Kidney capillary endothelial cell (primary cell): ENCODE measurements at places on chromosomes 4 and X.

DNA sequence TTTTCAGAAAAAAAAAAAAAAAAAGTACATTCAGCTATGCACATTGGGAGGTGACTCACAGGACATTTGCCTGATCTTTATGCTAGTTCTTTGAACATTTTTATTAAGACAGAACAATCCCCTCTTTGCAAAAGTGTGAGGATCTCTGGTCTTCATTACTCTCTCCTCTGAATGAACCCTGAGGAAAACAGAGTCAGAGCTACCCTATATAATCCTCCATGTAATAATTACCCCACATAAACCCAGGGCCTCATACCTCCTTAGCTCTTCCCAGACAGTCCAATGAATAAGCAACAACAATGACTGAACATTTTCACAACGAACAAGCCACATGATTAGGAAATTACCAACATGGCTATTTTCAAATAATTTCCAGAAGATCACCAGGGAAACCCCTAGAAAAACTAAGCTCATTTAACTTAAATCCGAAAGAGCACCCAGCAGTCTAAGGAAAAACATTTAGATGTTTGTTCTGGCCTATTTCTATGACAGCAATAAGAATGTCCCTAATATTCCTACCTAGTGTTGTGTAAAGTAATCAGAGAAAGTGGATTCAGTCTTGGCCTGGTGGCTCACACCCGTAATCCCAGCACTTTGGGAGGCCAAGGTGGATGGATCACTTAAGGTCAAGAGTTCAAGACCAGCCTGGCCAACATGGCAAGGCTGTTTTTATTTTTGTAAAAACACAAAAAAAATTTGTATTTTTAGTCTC lies 37.8 kb downstream of the TBC1D9 start:
- DNase-seq: peak; percentile 63

DNA sequence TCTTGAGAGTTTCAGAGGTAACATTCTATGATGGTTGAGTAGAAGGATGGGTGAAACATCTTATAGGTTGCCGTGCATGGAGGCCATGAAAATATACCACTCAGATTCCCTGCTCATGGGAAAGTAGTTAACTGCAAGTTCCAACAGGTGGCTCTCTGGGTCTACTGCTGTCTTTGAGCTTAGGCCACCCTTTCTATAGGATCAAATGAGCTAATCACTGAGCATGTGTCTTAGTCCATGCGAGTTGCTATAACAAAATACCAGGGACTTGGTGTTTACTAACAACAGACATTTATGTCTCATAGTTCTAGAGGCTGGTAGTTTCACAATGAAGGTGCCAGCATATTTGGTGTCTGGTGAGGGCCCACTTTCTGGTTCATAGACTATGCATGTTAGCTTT lies 144.8 kb upstream of the UNC5C start:
- peak; percentile 4 for DNase-seq

GRCh38 chrX:134641346-134641745 lies 16.9 kb downstream of the PLAC1 start:
- DNase-seq: no peak

- peak; percentile 18 for DNase-seq
Observed at GRCh38 chrX:69503782-69504625, at the start of gene NALF2. NALF2 (plus strand) TSS chrX:69504326; CDS start chrX:69505283, 957 bp downstream.

GRCh38 chrX:99301990-99302389 lies 1108.1 kb downstream of the PCDH19 start:
- DNase-seq: peak; percentile 1

- peak; percentile 64 for DNase-seq
Observed at GRCh38 chr4:76758290-76758882, 139.6 kb downstream of the SOWAHB start.

- no peak for DNase-seq
Observed at GRCh38 chrX:132373610-132374009, 115.2 kb downstream of the MBNL3 start.

GRCh38 chr4:22202975-22203710 lies 254.6 kb upstream of the KCNIP4 start:
- DNase-seq: no peak

- no peak for DNase-seq
Observed at GRCh38 chrX:108323751-108324150, 114.5 kb downstream of the COL4A6 start.

DNA sequence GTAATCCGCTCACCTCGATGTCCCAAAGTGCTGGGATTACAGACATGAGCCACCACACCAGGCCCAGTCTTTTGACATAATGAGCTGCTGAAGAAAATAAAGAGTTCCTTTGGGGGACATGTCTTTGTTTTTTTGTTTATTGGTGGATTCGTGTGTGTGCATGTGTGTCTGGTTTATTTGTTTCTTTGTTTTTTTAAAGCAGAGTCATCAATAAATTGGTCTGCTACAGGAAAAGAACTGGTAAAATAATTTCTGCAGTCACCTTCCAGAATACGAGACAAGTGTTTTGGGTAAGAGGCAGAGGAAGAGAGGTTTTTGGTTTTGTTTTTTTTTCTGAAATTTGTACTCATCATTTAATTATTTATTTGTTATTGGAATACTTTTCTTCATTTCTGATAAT lies 51.5 kb upstream of the PPP3CA start:
- no peak for DNase-seq

DNA sequence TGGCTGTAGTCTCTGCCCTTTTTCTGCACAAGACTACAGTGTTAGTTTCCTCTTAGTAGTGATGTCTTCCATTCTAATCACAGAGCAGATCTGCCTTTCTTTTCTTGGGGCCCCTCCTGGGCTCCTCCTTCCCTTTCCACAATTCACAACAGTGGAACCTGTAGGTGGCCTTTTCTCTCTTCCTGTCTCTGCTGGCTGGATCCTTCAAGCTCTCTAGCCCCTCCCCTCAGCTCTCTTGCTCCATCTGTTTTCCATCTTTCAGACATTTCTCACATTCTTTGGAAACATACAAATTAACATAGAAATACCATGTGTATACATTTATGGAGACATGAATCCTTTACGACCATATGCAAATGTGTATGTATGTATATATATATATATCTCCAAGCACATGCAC lies 304 bp upstream of the SPIN2A start:
- no peak for DNase-seq

DNA sequence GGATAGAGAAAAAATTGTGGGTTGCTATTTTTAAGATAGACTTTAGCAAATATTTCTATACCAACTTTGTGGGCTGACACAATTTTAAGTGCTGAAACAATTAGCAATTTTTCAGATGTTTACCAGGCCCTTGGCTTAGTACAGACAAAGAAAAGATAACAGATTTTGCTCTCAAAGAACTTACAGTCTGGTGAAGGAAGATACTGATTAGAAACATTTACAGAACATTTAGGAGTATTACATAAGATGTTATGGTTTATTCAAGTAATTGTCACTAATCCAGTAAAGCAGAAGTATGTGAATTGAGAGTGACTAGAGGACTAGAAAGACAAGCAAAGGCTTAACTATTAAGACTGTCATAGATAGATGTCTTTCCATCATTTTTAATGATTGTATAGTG lies 35.3 kb upstream of the NDUFC1 start:
- no peak for DNase-seq

GRCh38 chr4:682490-683172 lies 6.3 kb downstream of the SLC49A3 start:
- DNase-seq: no peak

DNA sequence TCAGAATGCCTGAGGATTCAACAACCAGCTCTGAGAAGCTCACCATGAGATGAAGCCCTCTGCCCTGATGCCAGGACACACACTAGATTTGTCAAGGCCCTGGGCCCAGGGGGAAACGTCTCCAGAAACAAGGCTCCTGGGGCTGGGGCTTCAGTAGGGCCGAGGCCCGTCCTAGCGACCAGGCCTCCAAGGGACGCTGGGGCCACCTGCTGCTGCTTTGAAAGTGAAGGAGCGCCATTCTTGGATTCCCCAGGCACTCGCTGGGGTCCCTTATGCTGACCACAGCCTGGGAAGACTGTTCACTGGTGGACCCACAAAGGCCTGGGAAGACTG lies 23.9 kb downstream of the PDE6B start:
- DNase-seq: no peak

GRCh38 chr4:42420140-42420539 lies 22.9 kb downstream of the SHISA3 start:
- DNase-seq: no peak

DNA sequence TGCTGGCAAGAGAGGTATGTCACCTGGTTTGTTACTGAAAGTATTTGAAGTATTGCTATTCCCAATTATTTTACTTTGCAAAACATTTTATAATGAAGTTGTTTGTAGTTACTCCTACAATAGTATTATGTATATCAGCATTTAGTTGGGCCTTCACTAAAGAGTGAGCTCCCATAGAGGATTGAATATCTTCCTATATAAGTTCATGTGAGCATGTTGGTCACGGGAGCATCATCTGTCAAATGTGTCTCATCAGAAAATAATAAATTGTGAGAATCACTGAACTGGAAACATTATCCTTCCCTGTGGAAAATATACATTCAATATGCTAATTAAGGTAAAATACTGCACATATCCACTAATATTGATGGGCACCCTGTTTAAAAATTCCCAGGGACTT lies 360.1 kb upstream of the ADGRL3 start:
- no peak for DNase-seq

GRCh38 chr4:133062851-133063250 lies 86.2 kb upstream of the PCDH10 start:
- DNase-seq: no peak

GRCh38 chr4:150126864-150127203 lies 48.6 kb downstream of the DCLK2 start:
- DNase-seq: peak; percentile 22

DNA sequence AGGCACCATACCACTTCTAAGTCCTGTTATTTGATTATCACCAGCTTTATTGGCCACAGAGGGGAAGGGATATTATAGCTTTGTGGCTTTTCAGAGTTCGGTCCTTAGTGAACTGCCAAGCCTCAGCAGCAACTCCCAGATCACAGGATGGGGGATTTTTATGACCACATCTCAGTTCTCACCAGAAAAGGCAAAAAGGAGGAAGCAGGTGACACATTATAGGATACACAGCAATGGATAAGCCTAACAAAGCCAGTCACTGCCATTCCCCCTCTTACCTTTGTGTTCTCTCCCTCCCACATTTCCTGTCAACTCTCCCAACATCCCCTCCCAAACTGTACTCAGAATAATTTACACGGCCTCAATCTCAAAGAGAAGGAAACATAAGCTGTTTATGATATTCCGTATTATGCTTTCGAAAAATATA lies 142.8 kb downstream of the MGST2 start:
- DNase-seq: peak; percentile 25

DNA sequence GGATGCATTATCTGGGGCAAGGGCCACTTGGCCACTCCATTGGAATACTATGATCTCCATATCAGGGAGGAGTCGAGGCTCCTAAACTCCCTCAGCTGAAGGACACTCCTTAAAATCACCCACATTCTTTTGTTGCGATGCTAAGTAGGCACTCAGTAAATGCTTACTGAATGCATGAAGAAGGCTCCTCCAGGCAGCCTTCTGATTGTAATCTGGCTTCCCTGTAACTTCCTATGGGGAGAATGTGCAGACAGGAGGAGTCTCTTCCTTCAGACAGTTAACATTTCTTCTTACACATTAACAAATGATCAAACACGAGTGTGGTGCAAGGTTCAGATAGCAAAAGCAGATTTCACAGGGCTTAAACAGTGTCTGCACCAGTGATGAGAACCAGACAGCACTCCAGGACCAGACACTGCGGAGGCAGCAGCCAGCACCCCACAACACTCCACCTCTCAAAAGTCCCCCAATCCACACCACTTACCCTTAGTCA lies 21.4 kb upstream of the USO1 start:
- DNase-seq: no peak

GRCh38 chr4:94498502-94498901 lies 46.8 kb downstream of the PDLIM5 start:
- DNase-seq: no peak

DNA sequence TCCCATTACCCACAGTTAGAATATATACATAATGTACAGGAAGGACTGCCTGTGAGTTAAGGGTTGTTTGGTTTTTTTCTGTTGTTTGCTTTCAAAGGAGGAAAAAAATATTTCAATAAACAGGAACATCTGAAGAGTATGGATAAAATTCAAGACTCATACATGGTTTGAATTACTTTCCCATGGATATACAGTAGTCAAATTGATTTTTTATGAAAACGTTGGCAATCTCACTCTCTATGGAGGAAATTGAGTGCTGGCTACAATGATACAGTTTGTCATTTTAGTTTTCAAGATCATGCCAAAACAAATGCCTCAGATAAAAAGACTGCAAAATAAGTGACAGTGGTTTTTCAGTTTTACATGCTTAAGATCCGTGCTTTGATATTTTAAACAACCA lies 116.6 kb downstream of the SH3RF1 start:
- DNase-seq: no peak

- DNase-seq: no peak
Observed at GRCh38 chr4:150710770-150711375, 128.9 kb downstream of the MAB21L2 start.

- DNase-seq: no peak
Observed at GRCh38 chrX:21590012-21590776, 67.9 kb downstream of the KLHL34 start.

- no peak for DNase-seq
Observed at GRCh38 chr4:2637956-2638552, 101.6 kb downstream of the FAM193A start.

DNA sequence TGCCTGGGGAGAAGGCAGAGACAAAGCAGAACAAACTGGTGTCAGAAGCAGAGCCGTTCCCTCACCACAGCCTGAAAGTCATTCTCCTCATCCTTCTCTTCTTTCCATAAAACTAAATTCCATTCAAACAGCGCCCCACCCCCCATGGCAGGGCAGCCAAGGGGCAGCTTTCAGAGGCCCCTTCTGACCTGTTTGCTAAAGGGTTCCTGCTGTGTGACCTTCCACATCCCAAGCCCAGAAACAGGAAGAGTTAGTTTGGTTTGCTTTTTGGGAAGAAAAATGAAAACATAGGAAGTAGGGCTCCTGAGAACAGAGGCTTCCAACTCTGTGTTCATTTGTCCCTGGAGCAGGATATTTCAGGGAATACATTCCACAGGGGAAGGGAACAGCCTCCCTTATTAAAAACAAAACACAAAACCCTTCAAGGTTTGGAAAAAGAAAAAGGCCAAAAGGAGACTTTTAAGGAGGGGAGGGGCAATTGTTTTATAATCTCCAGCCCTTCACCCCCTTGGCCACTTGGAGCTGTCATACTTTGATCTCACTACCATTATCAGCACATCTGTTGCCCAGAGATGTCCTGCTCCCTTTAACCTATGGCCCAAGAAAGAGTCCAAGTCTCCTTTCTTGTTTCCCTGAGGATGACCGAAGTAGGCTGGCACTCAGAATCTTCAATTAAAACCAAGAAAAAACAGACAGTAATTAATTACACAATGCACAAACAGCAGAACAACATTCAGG lies 25.3 kb downstream of the STARD8 start:
- DNase-seq: no peak

DNA sequence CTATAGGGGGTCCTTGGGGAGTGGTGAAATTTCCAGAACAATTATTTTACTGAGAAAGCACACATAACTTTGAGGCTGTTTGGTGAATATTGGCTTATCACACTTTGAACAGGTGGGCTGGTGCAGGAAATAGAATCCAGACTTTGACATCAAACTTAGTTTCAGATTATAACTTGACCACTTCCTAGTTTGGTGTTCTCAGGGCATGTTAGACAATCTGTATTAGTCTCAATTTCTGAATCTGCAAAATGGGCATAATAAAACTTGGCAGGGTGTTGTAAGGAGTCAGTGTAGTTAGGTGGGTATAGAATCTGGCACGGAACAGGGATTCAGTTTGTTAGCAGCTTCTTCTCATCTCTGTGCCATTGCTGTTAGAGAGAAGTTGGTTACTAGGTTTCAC lies 43.3 kb upstream of the MBNL3 start:
- DNase-seq: no peak

GRCh38 chr4:105605493-105605892 lies 53.1 kb downstream of the ARHGEF38 start:
- no peak for DNase-seq

GRCh38 chrX:109619771-109620170 lies 5.2 kb downstream of the KCNE5 start:
- DNase-seq: no peak
